ENCODE measurements at places on chromosomes 2 and 18. TPM values are rescaled to one million over a fixed set of nuclear protein-coding genes. Genes with fewer than 3 reads are reported as not detected.

Gene MATN3
- 3.5 TPM for total RNA-seq

Gene C2orf15
- not detected for total RNA-seq

Gene MERTK
- not detected for total RNA-seq

Gene SERTAD2
- total RNA-seq: 7.8 TPM

Gene TMEM169
- total RNA-seq: 1.1 TPM

Gene MC4R
- total RNA-seq: not detected

Gene SRD5A2
- not detected for total RNA-seq

Gene B3GNT2
- total RNA-seq: 9.2 TPM

Gene POTEC
- total RNA-seq: not detected

Gene GPAT2
- 3.0 TPM for total RNA-seq

Gene GPR148
- total RNA-seq: not detected

Gene RESP18
- total RNA-seq: not detected

Gene CD207
- total RNA-seq: not detected

Gene FRZB
- total RNA-seq: under 0.01 TPM

Gene DCTN1
- total RNA-seq: 139 TPM

Gene CTNNA2
- not detected for total RNA-seq

Gene REEP1
- not detected for total RNA-seq

Gene BOD1L2
- total RNA-seq: not detected

Gene THADA
- total RNA-seq: 18.8 TPM

Gene NAT8
- total RNA-seq: not detected

Gene LHCGR
- not detected for total RNA-seq

Gene TMEM247
- total RNA-seq: not detected

Gene DNAJC5G
- total RNA-seq: not detected

Gene IAH1
- total RNA-seq: 88.5 TPM

Gene ST3GAL5
- total RNA-seq: 6.3 TPM

Gene PPP1R1C
- not detected for total RNA-seq

Gene MYO5B
- total RNA-seq: not detected

Gene LDLRAD4
- not detected for total RNA-seq

Gene POU3F3
- total RNA-seq: not detected

Gene ZNF396
- total RNA-seq: 0.89 TPM

Gene LOXL3
- 12.9 TPM for total RNA-seq

Gene AP1S3
- 2.3 TPM for total RNA-seq

Gene CLEC4F
- not detected for total RNA-seq

Gene TNFRSF11A
- total RNA-seq: not detected

Gene RTP5
- not detected for total RNA-seq

Gene FAM237A
- total RNA-seq: not detected

Gene ZNF2
- 3.5 TPM for total RNA-seq

Gene ZSWIM2
- total RNA-seq: not detected

Gene BABAM2
- total RNA-seq: 24.5 TPM

Gene ITSN2
- total RNA-seq: 9.5 TPM

Gene HJURP
- 23.1 TPM for total RNA-seq

Gene INHBB
- total RNA-seq: not detected

Gene FAHD2A
- 36.7 TPM for total RNA-seq

Gene PMAIP1
- total RNA-seq: 30.0 TPM

Gene CABLES1
- 0.71 TPM for total RNA-seq

Gene CENPA
- 16.1 TPM for total RNA-seq

Gene HOXD4
- 0.18 TPM for total RNA-seq

Gene REG1B
- not detected for total RNA-seq

Gene QPCT
- total RNA-seq: 21.3 TPM

All from myometrial cell (primary cell).